ENCODE measurements at places on chromosomes 11 and 22.
A peak's percentile ranks its signal among the peaks of the same experiment; 100 is the strongest.

DNA sequence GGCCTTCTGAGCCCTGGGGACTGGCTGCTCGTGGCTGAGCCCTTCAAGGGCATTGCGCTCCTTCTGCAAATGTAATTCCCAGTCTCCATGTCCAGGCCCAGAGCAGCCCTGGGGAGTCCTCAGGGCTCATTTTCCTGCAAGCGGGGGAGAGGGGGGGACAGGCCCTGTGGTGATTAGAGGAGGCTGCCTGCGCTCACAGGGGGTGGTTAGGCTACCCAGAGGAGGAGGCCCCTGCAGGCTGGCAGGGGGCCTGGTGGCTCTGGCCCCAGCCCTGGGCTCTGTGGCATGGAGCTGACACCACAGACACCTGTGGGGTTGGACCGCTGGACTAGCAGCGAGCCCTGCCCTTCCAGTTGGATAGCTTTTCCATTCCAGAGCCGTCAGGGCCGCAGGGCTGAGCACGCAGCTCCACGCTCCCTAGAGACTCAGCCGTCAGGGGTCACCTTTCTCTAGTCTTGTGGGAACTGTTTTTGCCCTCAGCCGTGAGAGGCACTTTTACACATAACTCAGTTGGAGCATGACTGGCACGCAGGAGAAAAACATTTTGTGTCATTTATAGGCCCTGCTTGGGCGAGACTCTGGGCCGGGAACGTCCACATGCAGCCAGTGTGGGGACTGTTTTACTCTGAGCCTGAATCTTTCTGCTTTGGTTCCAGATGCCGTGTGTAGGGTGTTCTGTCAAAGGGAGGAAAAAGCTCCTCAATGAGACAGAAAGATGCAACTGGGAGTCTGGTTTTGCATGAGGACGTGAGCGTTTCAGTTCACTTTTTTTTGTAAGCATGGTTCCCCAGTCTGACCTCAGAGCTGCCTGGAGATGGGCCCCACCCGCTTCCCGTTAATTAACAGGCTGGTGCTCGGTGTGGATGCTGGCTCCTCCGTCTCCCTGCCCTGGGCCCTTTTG, 58.1 kb downstream of the LRP5 start:
- DNase-seq = no peak

- peak; percentile 24 for DNase-seq
These were observed 41.7 kb downstream of the TBX1 start for GRCh38 chr22:19802001-19802893.

- no peak for DNase-seq
These were observed 299.5 kb downstream of the BUD13 start for GRCh38 chr11:116473206-116473769.

GRCh38 chr11:111735262-111736116, 30.7 kb downstream of the PPP2R1B start:
- DNase-seq = peak; percentile 92

DNA sequence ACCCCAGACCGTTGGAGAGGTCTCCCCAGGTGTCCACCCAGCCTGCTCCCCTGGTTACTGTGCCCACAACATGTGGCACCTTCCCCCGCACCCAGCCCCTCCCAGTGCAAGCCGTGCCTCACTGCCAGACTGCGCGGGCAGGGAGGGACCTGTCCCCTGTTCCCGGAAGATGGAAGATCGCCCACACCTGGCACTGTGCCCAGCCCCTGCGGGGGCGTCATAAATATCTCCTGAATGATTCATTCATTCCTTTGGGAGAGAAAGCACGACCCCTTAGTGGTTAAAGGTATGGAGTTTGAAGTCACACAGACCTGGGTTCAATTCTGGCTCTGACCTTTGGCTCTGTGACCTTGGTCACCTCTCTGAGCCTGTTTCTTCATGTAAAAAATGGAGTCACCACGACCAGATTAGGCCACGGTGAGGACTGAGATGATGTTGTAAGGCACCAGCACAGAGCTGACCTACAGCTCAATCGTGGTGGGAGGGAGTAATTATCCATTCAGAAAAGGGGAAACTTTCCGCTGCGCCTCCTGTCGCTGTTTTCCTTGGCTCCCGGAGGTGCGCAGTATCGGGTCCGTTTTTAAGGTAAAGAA, 497 bp upstream of the SYT12 start:
- no peak for DNase-seq

DNA sequence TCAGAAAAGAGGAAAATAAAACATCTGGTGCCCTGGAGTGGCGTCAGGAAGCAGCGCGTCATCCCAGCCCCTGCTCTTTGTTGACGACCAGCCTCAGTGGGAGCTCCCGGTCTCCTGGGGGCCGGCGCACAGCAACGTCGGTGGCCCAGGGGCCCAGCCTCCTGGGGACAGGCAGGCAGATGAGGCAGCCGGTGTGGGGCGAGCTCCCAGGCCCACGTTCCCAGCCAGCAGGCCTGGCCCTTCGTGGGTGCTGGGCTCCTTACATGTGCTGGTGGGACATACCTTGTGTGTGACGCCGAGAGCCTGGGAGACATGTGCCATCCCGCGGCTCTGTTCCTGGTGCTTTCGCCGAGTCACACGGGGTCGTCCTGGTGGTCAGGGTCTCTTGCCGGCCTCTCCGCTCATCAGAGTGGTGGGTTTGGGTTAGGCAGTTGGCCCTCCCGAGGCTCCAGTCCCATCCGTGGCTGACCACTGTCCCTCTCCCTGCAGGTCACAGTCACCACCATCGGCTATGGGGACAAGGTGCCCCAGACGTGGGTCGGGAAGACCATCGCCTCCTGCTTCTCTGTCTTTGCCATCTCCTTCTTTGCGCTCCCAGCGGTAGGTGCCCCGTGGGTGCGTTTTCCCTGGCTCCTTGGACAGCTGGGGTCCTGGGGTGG, 116.7 kb downstream of the KCNQ1OT1 start:
- peak; percentile 29 for DNase-seq

DNA sequence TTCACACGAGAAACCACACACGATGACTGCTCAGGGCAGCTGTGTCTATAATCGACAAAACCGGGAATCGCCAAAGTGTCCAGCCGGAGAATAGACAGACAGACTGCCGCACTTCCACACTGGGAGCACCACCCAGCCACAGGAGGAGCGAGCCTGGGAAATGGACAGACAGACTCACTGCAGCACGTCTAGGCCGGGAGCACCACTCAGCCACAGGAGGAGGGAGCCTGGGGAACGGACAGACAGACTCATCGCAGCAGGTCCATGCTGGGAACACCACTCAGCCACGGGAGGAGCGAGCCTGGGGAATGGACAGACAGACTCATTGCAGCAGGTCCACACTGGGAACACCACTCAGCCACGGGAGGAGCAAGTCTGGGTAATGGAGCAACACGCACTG, 137.2 kb downstream of the BRD1 start:
- no peak for DNase-seq

- no peak for DNase-seq
These were observed 49.9 kb downstream of the TRAF6 start for GRCh38 chr11:36460220-36460619.

DNA sequence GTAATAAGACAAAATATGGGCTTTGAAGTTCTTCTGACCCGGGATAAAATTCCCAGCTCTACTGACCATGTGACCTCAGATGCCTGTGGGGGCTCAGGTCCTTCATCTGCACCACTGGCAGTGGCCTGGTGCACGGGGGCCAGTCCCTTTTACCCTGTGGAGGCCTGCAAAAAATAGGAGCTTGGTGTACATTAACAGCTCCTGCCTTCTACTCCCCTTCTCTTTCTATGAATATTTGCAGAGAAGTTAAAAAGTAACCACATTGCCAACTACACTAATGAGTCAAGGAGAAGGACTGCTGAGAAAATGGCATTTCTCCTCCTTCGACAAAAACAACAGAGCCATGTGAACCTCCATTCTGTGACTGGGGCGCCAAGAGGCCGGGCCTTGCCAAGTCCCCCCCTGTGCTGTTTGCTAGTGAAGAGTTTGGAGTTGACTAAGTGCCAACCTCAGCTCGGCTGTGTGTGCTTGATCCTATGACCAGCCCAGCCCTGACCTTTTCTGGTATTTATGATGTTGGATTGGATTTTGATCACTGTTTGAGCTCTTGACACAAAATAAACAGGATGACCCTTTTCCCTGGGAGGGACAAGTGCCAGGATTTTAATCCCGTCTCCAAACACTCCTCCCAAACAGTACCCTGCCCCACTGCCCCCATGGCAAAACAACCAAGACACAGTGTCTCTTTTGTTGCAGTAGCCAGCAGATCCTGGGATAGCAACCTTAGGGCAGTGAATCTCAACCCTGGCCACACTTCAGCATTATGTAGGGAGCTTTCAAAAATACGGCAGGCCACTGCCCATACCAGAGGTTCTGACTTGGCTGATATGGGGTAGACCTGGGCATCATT, 380.1 kb downstream of the LARGE1 start:
- DNase-seq = no peak

- DNase-seq = no peak
These were observed 2.4 kb upstream of the RBM14 start for GRCh38 chr11:66614073-66614472.

DNA sequence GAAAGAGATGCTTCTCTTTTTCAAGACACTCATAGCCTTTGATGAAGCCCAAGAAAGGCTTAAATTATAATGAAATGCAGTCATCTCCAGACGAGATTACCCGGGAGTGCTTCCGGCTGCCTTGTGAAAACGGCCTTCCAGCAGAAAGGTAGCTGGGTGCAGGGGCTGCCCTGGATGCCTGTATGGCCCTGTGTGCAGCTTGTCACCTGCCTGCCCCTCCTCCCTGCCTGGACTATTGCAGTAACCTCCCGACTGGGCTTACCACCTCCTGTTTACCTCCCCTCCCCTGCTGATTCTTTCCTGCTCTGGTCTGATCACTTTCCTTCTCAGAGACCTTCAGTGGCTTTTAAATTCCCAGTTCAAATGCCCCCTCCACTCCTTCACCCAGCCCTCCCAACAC, 126.4 kb upstream of the SYT13 start:
- DNase-seq = no peak

- no peak for DNase-seq
These were observed 20.7 kb downstream of the ARHGAP8 start for GRCh38 chr22:44773082-44773481.

DNA sequence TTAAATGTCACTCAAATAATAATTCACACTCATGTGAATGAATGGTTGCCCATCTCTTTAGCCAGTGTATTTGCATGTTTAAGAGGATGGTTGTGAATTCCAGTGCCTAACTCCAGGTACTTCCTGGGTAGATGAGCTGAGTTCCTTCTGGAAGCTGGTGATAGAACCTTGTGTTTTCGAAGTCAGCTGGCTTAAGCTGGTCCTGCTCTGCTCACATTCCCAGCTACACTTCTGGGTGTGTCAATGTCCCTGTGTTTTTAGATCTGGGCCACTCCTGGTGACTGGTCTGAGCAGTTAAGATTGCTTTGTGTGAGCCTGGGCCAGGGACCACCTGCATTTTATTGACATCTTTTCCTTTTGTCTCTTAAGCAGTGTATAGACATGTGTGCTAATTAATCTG, 10.6 kb downstream of the TEAD1 start:
- no peak for DNase-seq

- DNase-seq = no peak
These were observed 363.8 kb downstream of the DLG2 start for GRCh38 chr11:85263328-85263727.

- peak; percentile 40 for DNase-seq
These were observed 38.9 kb downstream of the FZD4 start for GRCh38 chr11:86916330-86916729.

- DNase-seq = no peak
These were observed 49.5 kb downstream of the IGF2 start for GRCh38 chr11:2089536-2090165.

- DNase-seq = peak; percentile 77
These were observed 1.5 kb downstream of the DDB2 start for GRCh38 chr11:47216121-47216798.

GRCh38 chr11:1847006-1847735, 5.7 kb upstream of the LSP1 start:
- no peak for DNase-seq

Measured in right hindlimb (tissue), 1 donor.